Activated T-cell treated with anti-CD3 and anti-CD28 coated beads, Interleukin-2, amount 50 U/mL, for 24 hours (primary cell): ENCODE measurements at places on chromosomes 11 and 22.

DNA sequence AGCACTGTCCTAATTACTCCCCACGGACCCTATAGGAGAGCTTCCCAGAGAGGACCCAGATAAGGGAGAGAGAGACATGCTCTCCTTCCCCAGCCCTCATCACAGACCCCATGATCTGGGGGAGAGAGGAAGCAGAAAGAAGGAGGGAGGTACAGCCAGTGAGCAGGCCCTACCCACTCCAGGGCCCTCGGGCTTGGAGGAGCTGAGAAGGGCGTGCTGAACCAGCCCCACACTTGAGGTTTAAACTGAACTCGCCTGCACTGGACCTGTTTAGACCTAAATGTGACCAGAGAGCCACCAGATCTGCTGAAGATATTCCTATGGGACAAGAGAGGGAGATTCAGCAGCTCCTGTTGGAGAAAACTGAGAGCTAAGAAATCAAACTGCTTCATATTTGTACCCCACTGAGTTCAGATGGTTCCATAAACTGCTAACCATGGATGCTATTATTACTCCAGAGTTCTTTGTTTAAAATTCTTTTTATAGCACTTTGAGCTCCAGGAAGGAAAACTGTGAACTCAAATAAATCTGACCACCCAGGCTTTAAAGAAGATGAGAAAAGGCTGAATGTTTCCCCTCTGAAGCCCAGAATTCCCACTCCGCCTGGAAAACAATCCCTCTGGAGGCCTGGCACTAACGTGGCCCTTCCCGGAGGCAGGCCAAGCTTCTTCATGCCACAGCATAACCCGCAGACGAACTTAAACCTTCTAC lies 67.2 kb downstream of the EFCAB6 start:
- no peak overlapping the region for H3K4me3 ChIP-seq
- peaks cover 24% of the 10 kb centered on the region for H3K27me3 ChIP-seq
- no peaks in the 10 kb centered on the region for H3K4me1 ChIP-seq
- DNase-seq: no peak
- no peaks in the 10 kb centered on the region for H3K36me3 ChIP-seq

DNA sequence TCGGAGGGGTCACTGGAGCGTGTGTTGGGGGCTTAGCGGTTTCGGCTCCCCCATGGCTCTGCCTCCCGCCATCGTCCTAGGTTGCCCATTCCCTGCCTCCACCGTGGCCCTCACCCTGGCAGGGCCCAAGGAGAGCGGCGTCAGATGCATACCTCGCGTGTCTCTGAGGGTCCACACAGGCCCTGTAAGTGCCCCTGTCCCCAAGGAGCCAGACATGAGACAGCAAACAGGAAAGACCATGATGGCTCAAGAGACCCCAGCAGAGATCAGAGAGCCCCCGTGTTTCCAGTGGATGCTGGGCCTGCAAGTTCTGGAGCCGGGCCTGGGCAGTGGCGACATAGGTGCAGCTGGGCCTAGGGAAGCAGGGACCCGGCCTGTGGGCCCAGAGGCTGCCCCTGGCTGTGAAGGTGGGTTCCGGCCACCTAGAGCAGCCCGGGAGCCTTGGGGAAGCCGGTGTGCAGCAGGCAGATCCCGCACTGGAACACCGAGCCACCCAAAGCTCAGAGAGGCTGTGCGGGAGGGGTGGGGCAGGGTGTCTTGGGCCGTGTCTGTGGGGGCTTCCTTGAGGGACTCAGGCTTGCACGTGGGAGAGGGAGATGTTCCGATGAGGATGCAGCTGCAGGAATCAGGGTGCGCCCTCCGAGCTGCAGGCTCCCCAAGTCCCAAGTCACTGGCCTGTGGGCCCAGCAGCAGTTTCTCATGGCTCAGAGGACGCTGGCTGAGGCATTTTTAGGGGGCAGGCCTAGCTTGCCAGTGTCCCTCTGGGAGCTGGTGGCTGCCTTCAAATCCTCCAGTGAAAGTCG lies 126.4 kb downstream of the KCNQ1OT1 start:
- H3K4me1 ChIP-seq: no peaks in the 10 kb centered on the region
- DNase-seq: no peak
- H3K4me3 ChIP-seq: no peak overlapping the region
- H3K27me3 ChIP-seq: no peaks in the 10 kb centered on the region
- no peak overlapping the region for H3K27ac ChIP-seq
- no peaks in the 10 kb centered on the region for H3K36me3 ChIP-seq

DNA sequence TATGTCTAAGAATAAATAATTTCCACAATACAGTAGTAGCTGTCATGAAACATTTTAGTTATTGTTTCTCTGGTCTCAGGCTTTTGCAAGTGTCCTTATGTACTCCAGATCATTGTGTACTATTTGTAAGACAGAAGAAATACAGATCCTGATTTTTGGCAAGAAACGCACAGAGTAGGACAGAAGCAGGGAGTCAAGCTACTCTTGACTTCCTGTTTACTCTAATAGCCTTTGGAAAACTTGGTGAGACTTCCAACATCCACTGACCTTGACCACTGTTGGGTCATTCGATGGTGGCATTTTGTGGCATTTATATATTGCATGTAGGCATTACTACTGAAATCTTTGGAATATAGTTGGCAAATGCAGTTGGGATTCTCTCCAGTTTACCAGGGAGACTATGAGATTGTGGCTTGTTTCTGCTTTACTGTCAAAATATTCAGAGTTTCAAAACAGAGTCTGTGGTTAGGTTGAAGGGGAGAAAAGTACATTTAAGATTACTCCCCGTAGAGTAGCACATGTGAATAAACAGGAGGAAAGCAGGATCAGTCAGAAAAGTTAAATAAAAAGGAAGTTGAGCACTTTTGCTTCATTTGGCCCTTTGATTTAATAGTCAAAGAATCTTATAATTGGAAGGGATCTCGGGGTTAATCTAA lies 726.1 kb upstream of the CCDC90B start:
- DNase-seq: no peak
- no peak overlapping the region for H3K4me3 ChIP-seq
- H3K27me3 ChIP-seq: no peaks in the 10 kb centered on the region
- H3K36me3 ChIP-seq: no peaks in the 10 kb centered on the region
- H3K27ac ChIP-seq: no peak overlapping the region

GRCh38 chr11:7533199-7534041 lies 19.6 kb downstream of the PPFIBP2 start:
- H3K4me3 ChIP-seq: no peak overlapping the region
- peaks cover 36% of the 10 kb centered on the region for H3K4me1 ChIP-seq
- H3K27ac ChIP-seq: no peak overlapping the region
- H3K27me3 ChIP-seq: no peaks in the 10 kb centered on the region
- H3K36me3 ChIP-seq: no peaks in the 10 kb centered on the region
- no peak for DNase-seq

GRCh38 chr22:33882991-33883390 lies 37.3 kb downstream of the LARGE1 start:
- peaks cover 10% of the 10 kb centered on the region for H3K27me3 ChIP-seq
- no peak for DNase-seq
- H3K4me1 ChIP-seq: no peaks in the 10 kb centered on the region
- H3K4me3 ChIP-seq: no peak overlapping the region
- no peak overlapping the region for H3K27ac ChIP-seq

DNA sequence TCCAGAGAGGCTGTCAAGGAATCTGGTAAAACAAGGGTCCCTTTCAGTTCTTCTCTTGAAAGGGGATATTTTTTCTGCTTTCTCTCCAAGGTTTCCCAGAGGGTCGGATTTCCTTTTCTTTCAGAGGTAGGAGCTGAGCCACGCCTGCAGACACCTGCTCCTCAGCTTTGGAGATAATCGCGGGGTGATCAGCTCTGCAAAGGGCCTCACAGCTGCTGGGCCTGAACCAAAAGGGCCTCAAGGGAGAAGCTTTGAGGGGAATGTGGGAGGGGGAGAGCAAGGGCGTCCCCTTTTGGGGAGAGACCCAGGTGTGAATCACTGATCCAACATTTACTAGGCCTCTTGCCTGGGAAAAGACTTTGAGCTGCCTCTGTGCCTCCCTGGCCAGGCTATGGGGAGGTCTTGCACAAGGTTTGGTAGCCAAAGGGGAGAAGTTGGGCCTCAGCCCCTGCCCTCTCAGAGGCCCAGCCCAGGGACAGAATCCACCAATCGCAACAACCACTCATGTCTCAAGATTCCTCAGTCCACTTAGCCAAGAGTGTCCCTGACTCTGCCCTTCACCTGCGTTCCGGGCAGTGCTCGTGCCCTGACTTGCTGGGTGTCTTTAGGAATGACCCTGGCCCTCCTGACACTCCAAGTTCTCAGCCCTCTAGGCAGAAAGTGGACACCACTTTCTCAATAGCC lies 14.0 kb upstream of the TP53I11 start:
- H3K4me3 ChIP-seq: no peak overlapping the region
- H3K36me3 ChIP-seq: no peaks in the 10 kb centered on the region
- H3K27me3 ChIP-seq: no peaks in the 10 kb centered on the region
- no peak overlapping the region for H3K27ac ChIP-seq

DNA sequence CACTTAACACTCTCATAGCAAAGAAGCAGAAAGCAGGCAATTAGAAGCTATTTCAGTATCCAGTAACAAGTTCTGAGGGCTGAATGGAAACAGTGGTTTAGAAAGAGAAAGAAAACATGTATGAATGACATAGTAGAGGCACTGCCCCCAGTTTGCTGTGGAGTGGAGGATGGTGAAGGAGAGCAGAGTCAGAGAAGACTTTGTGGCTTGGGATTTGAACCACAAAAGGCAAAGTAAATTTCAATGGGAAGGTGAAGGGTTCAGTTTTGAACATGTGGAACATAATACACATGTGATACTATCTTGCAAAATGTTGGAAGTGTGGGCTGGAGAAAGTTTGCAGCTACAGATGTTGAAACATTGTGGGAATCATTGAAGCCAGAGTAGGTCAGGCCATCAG lies 81.4 kb downstream of the SNX19 start:
- H3K27ac ChIP-seq: no peak overlapping the region
- H3K27me3 ChIP-seq: peaks cover 29% of the 10 kb centered on the region
- H3K4me3 ChIP-seq: no peak overlapping the region
- no peaks in the 10 kb centered on the region for H3K4me1 ChIP-seq
- H3K36me3 ChIP-seq: no peaks in the 10 kb centered on the region
- DNase-seq: no peak

- H3K4me1 ChIP-seq: no peaks in the 10 kb centered on the region
- no peaks in the 10 kb centered on the region for H3K36me3 ChIP-seq
- peaks cover 38% of the 10 kb centered on the region for H3K27me3 ChIP-seq
Measured at GRCh38 chr11:13038366-13038765, 29.2 kb downstream of the RASSF10 start.

DNA sequence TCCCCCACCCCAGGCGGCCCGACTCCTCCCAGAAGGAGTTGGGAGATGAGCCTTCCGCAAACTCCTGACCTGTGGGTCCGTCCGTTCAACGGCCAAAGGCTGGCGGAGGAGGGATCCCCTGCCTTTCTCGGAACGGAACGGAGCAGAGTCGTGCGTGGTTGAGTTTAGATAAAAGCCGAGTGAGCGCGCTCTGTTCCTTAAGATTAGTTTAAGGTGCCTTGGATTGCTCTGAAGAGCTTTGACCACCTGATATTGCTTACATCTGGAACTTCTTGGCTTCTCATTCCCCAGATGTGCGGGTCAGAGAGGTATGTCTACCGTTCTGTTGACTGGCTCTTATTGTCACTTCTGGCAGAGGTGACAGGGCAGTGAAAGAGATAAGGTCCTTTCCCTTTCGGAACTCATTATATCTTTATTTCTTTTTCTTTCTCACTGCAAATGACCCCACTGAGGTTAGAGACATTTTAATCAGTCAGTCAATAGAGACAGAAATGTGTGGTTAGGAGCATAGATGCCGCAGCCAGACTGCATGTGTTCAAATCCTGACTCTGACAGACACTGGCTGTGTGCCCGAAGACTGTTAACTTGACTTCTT lies at the start of gene TRIM6:
TRIM6 (plus strand) TSS at position 31 of the 595 bp plus-strand sequence; CDS start at position 292, 261 bp downstream.
- peaks cover 9% of the 10 kb centered on the region for H3K4me1 ChIP-seq
- DNase-seq: peak; percentile 33
- H3K27ac ChIP-seq: peak within 1 kb of the TSS; percentile 14
- H3K36me3 ChIP-seq: no peaks in the 10 kb centered on the region
- peak within 1 kb of the TSS; percentile 73 for H3K4me3 ChIP-seq

DNA sequence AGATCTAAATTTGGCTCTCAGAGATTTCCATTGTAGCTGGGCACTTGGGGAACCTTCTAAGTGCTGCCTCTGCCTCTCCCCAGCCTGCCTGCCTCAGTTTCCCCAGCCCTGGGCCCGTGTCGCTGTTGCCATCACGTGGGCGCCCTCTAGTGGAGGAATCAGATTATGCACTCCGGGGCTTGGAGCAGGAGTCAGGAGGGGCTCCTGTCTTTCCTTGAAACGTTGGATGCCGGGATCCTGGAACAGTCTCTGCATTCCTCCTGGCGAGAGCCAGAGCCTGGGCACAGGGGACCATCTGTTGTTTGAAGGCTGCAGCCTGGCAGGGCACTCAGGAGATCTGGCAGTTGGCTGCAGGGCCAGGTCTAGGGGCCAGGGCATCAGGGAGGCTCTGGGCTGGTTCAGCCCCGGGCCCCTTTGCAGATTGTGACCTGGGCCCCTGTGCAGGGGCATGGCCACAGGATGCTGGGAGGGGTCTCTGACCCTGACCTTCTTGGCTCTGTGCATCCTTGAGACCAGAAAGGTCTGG lies 71.6 kb downstream of the LRP5 start:
- peaks cover 8% of the 10 kb centered on the region for H3K27me3 ChIP-seq
- DNase-seq: peak; percentile 77
- peaks cover 12% of the 10 kb centered on the region for H3K4me1 ChIP-seq

- no peaks in the 10 kb centered on the region for H3K27me3 ChIP-seq
- H3K4me1 ChIP-seq: no peaks in the 10 kb centered on the region
- H3K36me3 ChIP-seq: no peaks in the 10 kb centered on the region
- H3K27ac ChIP-seq: no peak overlapping the region
- no peak overlapping the region for H3K4me3 ChIP-seq
- DNase-seq: no peak
Measured at GRCh38 chr11:94803491-94803890, 35.3 kb downstream of the AMOTL1 start.

GRCh38 chr11:98967005-98967404 lies 53.7 kb upstream of the CNTN5 start:
- H3K27ac ChIP-seq: no peak overlapping the region
- H3K4me3 ChIP-seq: no peak overlapping the region
- no peak for DNase-seq

DNA sequence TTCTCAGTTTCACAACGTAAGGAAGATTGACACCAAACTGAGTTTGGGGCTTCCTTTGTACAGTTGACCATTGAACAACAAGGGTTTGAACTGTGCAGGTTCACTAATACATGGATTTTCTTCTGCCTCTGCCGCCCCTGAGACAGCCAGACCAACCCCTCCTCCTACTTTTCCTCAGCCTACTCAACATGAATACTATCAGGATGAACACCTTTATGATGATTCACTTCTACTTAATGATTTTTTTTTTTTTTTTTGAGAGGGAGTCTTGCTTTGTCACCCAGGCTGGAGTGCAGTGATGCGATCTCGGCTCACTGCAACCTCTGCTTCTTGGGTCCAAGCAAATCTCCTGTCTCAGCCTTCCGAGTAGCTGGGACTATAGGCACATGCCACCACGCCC lies 14.6 kb downstream of the RBM4 start:
- peak overlapping the region; percentile 83 for H3K27ac ChIP-seq
- H3K4me1 ChIP-seq: peaks cover 41% of the 10 kb centered on the region
- H3K36me3 ChIP-seq: peaks cover 85% of the 10 kb centered on the region
- H3K27me3 ChIP-seq: no peaks in the 10 kb centered on the region

- no peak for DNase-seq
- peak overlapping the region; percentile 18 for H3K27ac ChIP-seq
- peaks cover 4% of the 10 kb centered on the region for H3K4me1 ChIP-seq
- H3K27me3 ChIP-seq: no peaks in the 10 kb centered on the region
Measured at GRCh38 chr11:2790568-2790921, 90.8 kb upstream of the KCNQ1OT1 start.

- H3K36me3 ChIP-seq: peaks cover 16% of the 10 kb centered on the region
- no peak overlapping the region for H3K27ac ChIP-seq
- H3K27me3 ChIP-seq: peaks cover 34% of the 10 kb centered on the region
Measured at GRCh38 chr22:20957683-20958431, 9.2 kb upstream of the AIFM3 start.

GRCh38 chr22:44436736-44437135 lies 61.3 kb downstream of the RTL6 start:
- DNase-seq: no peak
- no peak overlapping the region for H3K4me3 ChIP-seq
- H3K27ac ChIP-seq: no peak overlapping the region
- no peaks in the 10 kb centered on the region for H3K27me3 ChIP-seq
